ENCODE measurements at places on chromosomes 7 and 10. TPM values are rescaled to one million over a fixed set of nuclear protein-coding genes. Genes with fewer than 3 reads are reported as not detected.

GRCh38 chr7:100088095-100088620, 611 bp upstream of the COPS6 start:
- H3K36me3 ChIP-seq = peaks cover 30% of the 10 kb centered on the region
- H3K27ac ChIP-seq = peak overlapping the region; percentile 92
- no peak for DNase-seq
- peaks cover 17% of the 10 kb centered on the region for H3K4me1 ChIP-seq
- H3K27me3 ChIP-seq = no peaks in the 10 kb centered on the region
- H3K4me3 ChIP-seq = peak overlapping the region; percentile 92

GRCh38 chr10:74011017-74011416, 13.1 kb downstream of the VCL start:
- no peak overlapping the region for H3K4me3 ChIP-seq
- no peaks in the 10 kb centered on the region for H3K27me3 ChIP-seq
- H3K4me1 ChIP-seq = peaks cover 49% of the 10 kb centered on the region
- no peak for DNase-seq
- H3K36me3 ChIP-seq = peaks cover 2% of the 10 kb centered on the region

DNA sequence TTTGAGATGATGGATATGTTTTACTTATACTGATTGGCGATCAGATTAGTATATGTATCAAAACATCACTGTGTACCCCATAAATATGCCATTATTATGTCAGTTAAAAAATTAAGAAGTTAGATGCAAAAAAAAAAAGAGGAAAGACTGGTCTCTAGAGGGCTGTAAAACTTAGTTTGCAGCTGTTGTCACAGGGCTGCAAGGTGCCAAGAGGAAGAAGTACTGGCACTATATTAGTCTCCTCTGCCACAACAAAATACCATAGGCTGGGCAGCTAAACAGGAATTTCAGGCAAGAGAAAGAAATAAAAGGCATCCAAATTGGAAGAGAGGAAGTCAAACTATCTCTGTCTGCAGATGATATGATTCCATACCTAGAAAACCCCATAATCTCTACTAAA, 177.8 kb upstream of the PLPP4 start:
- no peak overlapping the region for H3K4me3 ChIP-seq
- H3K4me1 ChIP-seq = no peaks in the 10 kb centered on the region
- no peak overlapping the region for H3K27ac ChIP-seq
- DNase-seq = no peak
- H3K36me3 ChIP-seq = no peaks in the 10 kb centered on the region
- H3K27me3 ChIP-seq = peaks cover 27% of the 10 kb centered on the region

DNA sequence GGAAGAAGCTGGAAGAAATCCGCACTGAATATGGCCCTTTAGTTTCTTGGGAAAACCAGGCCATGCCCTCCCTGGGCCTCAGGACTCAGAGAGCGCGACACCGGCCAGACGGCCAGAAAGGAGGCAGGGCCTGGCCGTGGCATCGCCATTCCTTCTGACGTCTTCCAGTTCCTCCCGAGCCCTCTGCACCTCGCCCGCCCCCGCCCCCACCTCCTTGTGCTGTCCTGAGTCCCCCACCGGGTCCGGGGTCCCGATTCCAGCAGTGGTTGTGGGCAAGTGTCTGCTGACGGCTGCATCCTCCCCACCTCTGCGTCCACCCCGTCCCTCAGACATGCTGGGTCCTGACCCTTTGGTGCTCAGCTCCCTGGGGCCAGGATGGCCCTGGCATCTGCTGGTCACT, 312.1 kb upstream of the SHH start:
- no peaks in the 10 kb centered on the region for H3K36me3 ChIP-seq
- no peak for DNase-seq
- H3K27ac ChIP-seq = no peak overlapping the region
- no peak overlapping the region for H3K4me3 ChIP-seq

- H3K4me3 ChIP-seq = no peak overlapping the region
- H3K4me1 ChIP-seq = no peaks in the 10 kb centered on the region
- no peak overlapping the region for H3K27ac ChIP-seq
- no peaks in the 10 kb centered on the region for H3K36me3 ChIP-seq
- no peak for DNase-seq
These were observed 26.4 kb upstream of the ANKRD1 start for GRCh38 chr10:90947030-90947960.

DNA sequence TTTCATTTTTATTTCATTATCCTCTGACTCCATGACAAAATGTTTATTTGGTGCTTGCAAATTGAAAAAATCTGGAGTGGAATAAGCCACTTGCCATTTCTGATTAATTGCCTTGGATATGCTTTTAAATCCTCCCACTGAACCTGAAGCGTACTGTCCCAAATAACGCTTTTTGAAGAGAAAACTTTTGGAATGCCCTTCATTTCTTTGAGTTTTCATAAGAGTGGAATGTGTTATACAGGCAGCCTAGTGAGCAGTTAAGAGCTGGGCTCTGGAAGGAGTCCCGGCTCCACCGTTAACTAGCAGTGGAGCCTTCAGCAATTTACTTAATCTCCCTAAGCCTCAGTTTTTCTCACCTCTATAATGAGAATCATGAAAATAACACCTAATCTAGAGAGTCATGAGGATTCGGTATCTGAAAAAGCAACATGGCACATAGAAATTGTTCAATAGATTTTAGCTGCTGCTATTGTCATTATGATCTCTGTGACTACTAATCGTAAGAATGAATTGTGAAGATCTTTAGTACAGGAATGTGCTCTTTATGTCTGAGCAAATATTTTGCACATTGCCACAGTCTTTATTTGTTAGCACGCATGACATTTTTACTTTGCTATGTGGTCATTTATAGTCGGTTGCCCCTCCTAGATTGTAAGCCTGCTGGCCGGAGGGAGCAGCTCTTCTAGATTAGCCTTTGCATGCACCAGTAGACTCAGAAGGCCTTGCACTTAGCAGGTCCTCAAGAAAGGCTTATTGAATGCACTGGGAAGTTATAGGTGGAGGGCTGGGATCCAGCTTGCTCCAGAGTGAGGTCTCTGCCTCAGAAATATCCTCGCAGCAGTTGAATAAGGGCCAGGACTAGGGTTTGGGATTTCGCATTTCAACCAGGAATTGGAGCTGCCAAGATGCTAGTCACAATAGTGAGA, 59.4 kb downstream of the PLCE1 start:
- no peak for DNase-seq
- no peak overlapping the region for H3K27ac ChIP-seq
- no peak overlapping the region for H3K4me3 ChIP-seq
- no peaks in the 10 kb centered on the region for H3K36me3 ChIP-seq
- peaks cover 9% of the 10 kb centered on the region for H3K27me3 ChIP-seq

DNA sequence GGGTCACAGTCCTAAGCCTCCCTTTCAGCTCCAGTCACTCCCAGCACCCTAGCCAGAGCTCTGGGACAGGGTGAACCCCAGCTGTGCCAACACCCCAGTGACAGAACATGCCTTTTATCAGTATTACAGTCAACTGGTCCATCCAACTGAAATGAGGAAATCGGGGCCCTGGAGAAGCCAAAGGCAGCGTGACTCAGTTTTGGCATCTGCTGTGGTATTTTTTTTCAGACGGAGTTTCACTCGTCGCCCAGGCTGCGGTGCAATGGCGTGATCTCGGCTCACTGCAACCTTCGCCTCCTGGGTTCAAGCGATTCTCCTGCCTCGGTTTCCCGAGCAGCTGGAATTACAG, 3.4 kb upstream of the CLDN15 start:
- H3K27me3 ChIP-seq = no peaks in the 10 kb centered on the region
- H3K36me3 ChIP-seq = peaks cover 4% of the 10 kb centered on the region
- H3K4me3 ChIP-seq = no peak overlapping the region

GRCh38 chr7:159210581-159211235, 66.0 kb upstream of the VIPR2 start:
- H3K4me3 ChIP-seq = no peak overlapping the region
- no peak overlapping the region for H3K27ac ChIP-seq
- no peaks in the 10 kb centered on the region for H3K4me1 ChIP-seq

GRCh38 chr7:116801092-116801710, 61.2 kb upstream of the CAPZA2 start:
- peak overlapping the region; percentile 58 for H3K27ac ChIP-seq
- no peaks in the 10 kb centered on the region for H3K36me3 ChIP-seq
- DNase-seq = no peak
- H3K4me3 ChIP-seq = no peak overlapping the region

DNA sequence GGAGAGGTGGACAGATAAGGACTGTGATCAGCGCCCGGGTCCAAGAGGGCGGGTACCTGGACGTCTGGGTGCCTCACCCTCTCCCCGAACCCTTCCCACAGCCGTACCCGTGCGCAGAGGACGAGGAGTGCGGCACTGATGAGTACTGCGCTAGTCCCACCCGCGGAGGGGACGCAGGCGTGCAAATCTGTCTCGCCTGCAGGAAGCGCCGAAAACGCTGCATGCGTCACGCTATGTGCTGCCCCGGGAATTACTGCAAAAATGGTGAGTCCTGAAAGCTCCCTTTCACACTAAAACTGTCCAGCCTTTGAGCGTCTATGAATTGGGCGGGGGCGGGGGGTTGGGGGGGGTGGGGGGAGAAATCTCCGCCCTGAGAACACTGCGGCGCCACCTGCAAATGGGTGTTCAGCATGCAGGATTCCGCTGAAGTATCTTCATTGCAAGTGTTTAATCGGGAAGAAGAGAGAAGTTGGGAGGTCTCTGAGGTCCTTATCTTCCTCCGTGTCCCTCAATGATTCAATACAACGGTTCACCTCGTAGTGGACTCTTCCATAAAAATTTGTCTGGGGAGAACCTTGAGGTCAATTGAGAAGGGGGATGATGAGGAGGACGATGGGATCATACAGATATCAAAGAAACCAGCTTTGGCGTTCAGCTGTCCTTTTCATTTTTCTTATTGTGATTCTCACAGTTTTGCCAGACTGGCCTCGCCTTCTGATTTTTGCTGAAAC, 906 bp downstream of the DKK1 start:
- no peak for DNase-seq
- peak overlapping the region; percentile 80 for H3K4me3 ChIP-seq
- no peak overlapping the region for H3K27ac ChIP-seq
- H3K4me1 ChIP-seq = peaks cover 31% of the 10 kb centered on the region

- peaks cover 21% of the 10 kb centered on the region for H3K4me1 ChIP-seq
- no peaks in the 10 kb centered on the region for H3K27me3 ChIP-seq
- no peaks in the 10 kb centered on the region for H3K36me3 ChIP-seq
- no peak overlapping the region for H3K4me3 ChIP-seq
- no peak overlapping the region for H3K27ac ChIP-seq
These were observed 21.7 kb upstream of the PFKP start for GRCh38 chr10:3045471-3046209.

DNA sequence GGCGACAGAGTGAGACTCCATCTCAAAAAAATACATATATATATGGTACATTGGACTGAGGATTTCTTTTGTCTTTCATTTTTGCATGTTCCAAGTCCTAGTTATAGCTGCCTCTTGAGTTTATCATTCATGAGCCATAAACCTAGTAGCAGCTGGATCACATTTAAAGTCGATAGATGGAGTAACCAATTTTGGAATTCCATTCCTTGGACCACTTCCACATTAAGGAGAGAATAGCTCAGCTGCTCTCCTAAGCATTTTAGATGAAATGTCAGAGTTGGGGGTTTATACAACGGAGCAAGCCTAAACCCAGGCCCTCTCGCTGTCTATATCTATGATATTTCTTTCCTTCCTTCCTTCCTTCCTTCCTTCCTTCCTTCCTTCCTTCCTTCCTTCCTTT, 141.2 kb downstream of the LYZL1 start:
- H3K27ac ChIP-seq = no peak overlapping the region
- H3K4me3 ChIP-seq = no peak overlapping the region
- no peak for DNase-seq
- peaks cover 4% of the 10 kb centered on the region for H3K4me1 ChIP-seq
- H3K36me3 ChIP-seq = no peaks in the 10 kb centered on the region

DNA sequence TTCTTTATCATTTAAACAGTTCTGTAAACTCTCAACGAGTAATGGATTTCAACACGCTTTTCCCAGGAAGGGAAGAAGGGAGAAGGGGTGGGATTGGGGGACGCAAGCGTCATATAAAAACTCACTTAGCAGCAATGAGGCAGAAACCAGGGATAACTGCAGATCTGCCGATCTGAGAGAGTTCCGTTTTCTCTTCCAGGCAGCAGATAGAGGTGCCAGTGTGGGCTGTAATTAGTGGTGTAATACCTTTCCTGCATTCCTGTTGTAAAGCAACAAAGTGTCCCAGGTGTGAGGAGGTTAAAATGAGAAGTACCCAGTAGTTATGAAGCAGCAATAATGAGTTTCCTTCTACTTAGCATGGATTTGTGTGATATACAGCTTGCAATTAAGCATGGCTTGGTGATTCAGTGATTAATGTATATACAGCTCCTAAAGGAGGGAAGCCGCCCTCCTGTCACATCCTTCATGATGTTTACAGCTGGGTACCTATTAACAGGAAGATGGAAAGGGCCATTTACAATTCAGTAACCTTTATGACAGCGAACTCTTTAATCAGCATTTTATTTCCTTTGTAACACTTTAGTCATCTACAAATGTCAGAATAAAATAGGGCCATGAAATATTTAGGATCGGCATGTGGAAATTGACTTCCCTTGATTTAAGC, 271.9 kb downstream of the LRMDA start:
- no peak for DNase-seq
- no peak overlapping the region for H3K4me3 ChIP-seq
- no peak overlapping the region for H3K27ac ChIP-seq
- H3K36me3 ChIP-seq = peaks cover 3% of the 10 kb centered on the region
- peaks cover 19% of the 10 kb centered on the region for H3K4me1 ChIP-seq

NAPEPLD gene
- 17.0 TPM for total RNA-seq

MAP3K8 gene
- total RNA-seq = 29.0 TPM

HTR7 gene
- total RNA-seq = 3.0 TPM

TMEM213 gene
- total RNA-seq = not detected

CPA2 gene
- total RNA-seq = 0.73 TPM

NPFFR1 gene
- total RNA-seq = 0.14 TPM

All from mesothelial cell of epicardium (in vitro differentiated cells).